ENCODE measurements at places on chromosomes 13 and 19.
A peak's percentile ranks its signal among the peaks of the same experiment; 100 is the strongest.

DNA sequence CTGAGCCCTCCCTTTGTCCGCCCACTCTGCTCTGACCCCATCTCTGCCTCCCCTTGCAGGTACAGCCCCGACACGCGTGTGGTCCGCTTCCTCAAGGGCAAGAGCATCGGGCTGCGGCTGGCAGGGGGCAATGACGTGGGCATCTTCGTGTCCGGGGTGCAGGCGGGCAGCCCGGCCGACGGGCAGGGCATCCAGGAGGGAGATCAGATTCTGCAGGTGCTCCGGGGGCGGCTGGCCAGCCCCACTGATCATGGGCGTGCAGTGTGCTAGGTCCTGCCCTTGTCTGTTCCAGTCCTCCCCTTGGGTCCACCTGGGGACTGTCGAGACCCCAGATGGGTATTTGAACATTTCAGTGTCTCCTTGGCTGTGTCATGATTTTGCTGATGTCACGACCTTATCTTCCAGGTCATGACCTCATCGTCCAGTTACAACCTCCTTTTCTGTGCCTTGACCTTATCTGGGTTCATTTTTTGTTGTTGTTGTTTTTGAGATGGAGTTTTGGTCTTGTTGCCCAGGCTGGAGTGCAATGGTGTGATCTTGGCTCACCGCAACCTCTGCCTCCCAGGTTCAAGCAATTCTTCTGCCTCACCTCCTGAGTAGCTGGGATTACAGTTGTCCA is 25.3 kb downstream of the APBA3 start:
- no peak for DNase-seq

DNA sequence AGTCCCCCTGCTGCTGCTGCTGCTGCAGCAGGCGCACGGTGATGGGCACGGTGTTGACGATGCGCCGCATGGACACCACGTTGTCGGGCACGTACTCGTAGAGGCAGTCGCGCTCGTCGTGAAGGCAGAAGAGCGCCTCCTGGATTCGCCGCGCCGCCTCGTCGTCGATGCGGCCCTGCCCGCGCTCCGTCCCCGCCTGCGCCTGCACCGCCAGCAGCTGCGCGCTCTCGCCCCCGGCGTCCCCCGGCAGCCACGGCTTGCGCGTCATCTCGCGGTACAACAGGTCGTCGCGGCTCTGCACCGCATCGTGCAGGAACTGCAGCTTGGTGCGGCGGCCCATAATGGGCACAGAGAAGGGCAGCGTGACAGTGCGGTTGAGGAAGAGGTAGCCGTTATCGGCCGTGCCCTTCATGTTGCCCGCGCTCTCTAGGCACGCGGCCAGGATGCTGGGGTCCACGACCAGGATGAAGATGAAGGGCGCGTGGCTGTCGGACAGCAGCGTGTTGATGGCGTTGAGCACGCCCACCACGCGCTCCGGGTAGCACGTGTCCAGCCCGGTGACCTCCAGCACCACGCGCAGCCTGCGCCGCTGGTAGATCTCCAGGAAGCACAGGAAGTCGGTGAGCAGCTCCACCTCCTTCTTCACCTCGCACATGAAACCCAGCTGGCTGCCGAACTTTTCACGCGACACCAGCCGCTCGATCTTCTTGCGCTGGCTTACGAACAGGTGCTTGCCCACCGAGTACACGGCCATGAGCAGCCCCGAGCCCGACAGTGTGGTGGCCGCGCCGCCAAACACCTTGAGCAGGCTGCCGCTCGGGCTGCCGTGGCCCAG is 8.1 kb downstream of the NKPD1 start:
- peak; percentile 31 for DNase-seq

GRCh38 chr19:1840541-1841115 is 7.7 kb downstream of the REXO1 start:
- DNase-seq: no peak

DNA sequence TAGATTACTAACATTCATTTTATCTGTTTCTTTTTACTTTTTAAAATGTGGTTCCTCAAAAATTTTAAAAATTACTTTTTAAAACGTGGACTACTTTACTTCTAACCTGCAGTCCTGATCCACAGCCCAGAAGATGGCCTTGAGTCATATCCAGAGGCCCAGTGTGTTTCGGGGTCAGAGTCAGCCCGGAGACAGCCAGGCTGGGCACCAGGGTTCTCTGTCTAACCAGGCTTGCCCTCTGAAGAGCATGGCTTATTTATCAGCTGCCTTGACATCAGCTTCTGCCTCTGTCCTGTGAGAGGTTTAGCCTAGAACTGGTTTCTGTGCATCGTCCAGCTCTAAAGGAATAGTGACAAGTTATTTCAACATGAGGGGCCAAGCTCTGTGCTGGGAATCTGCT is 332.0 kb downstream of the FGF9 start:
- no peak for DNase-seq

DNA sequence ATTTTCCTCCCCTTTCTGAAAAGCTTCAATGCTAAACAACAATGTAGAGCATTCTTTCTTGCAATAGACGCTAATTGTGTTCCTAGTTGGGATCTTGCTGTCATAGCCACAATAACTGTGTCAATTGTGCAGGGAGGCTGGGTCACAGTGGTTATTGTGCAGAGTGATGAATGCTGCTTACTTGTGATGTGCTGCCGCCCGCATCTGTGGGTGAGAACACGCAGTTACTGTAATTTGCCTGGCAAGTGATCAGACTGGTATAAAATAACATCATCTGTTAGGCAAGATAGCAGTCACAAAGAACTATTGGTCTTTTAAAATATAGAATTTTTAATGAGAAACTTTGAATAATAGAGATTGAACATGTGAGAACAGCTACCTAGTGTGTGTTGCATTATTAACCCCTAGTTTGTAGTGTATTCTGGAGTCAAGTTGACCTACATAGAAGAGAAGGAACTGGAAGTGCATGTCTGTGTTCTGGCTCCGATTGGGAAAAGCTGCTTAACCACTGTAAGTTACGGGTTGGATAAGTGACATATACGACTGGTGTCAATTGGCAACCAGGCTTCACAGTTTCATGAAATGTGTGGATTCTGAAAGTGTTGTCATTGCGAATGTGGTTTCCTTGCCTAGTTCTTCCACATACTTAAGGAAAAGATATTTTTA is 43.6 kb downstream of the SLAIN1 start:
- no peak for DNase-seq

DNA sequence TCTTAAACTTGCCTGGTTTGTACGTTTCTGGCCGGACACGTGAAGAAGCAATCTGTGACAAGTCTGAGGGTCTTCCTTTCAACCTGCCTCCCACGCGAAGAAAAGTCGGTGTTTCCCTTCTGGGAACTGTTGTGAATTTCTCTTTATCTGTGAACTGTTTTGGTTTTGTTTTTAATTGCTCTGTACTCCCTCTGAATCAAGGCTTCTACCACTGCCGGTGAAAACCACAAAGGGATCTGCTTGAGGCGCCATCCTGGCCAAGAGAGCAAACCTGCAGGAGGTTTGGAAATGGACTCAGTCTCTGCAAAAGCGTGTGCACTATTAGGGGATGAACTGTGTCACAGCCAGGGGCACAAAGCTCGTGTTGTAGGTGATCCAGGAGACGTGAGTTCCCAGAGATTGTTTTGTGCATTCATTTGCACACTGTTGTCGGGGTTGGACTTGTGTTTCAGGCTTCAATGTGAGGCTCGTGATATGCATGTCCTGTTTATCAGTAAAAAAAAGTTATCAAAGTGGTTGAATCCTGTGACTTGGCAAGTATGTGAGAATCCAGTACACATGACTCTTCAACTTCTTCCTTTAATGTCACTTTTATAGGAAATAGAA is 9.7 kb downstream of the SIGLEC8 start:
- DNase-seq: no peak

GRCh38 chr19:45895519-45895972 is 6.9 kb downstream of the MYPOP start:
- no peak for DNase-seq

DNA sequence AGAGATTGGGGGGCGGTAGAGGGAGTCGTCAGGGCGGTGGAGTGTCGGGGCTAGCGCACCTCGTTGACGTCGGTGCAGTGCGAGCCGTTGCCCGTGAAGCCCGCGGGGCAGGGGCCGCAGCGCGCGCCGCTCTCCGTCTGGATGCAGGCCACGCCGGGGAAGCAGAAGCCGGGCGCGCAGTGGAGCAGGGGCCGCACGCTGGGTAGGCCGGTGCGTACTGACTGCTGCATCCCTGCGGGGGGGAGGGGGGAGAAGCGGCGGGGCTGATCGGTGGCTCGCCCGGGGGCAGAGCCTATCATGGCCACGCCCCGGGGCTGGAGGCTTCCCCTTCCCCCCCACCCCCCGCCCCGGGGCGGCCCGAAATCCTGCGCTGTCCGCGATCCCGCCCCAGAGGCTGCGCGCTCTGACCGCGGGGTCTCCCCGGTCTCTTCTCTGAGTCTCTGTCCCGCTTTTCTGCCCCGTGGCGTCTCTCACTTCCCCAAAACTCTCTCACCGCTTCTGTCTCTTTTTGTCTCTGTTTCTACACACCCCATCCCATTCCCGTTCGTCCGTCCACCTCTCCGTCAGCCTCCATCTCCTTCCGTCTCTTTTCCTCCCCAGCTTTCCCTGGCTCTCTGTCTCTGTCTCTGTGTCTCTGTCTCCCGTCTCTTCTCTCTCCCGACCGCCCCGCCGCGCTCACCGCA is 1.1 kb downstream of the COMP start:
- peak; percentile 57 for DNase-seq

DNA sequence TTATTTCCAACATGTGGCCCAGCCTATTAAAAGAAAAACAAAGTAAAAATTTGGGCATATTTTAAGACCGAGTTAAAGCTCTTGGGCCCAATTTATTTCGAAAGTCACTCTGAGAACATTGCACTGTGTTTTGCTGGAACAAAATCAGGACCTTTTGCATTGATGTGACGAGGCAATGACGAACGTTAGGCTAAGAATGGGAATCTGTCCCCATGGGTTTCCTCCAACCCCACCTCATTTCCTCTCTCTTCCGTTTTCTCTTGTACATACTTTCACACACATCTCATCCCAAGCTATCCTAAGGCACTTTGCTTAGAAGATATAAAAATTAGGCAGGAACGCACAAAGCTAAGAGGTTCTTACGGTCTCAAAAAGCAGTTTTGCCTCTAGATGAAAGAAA is 22.1 kb downstream of the EDNRB start:
- DNase-seq: no peak

DNA sequence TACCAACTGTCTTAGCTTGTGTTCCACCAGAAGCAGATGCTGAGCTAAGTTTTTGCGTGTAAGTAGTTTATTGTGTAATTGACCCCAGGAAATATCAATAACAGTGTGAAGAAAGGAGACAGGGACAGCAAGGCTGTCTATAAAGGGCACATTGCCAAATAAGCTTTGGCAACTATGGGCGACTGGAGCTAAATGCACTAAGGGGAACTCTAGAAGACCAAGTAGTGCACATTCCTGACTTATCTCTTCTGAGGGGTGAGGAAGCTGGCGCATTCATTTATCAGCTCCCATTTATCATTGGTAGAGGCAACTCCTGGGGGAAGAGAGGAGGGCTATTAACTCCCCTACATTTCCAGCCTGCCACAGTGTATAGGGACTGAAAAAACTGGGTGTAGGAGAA is 135.0 kb downstream of the DLEU7 start:
- DNase-seq: no peak

DNA sequence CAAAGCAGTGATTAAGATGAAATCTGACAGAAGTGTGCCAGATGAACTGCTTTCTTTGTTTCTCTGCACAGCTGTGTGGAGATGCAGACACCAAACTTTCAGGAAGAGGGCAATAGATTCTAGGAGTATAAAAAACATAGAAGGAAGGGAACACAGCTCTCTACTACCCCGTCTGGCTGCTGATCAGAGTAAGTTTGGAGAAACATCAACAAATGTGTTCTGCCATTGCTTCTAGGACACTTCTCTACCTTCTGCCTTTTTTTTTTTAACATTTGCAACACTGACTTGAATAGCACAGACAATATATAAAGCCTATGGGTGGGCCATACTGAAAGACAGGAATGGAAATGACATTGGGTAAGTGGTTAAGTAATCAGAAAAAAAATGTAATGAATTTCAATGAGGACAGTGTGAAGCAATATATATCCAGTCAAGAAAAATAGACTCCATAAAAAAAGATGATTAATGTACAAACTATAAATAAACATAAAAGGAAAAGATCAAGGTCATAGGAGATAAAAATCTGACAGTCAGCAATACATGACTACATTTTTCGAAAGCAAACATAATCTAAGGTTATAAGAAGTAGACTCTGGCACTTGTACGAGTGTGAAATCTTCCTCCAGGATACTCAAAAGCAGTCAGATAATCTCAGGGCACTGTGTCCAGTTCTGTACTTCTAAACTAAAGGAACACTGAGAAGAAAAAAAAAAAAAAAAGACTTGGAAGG is 21.4 kb downstream of the NUFIP1 start:
- DNase-seq: peak; percentile 54

- no peak for DNase-seq
Observed at GRCh38 chr19:12111176-12111575, 29.0 kb downstream of the ZNF20 start.

- DNase-seq: no peak
Observed at GRCh38 chr19:1206864-1207450, 1.4 kb downstream of the STK11 start.

DNA sequence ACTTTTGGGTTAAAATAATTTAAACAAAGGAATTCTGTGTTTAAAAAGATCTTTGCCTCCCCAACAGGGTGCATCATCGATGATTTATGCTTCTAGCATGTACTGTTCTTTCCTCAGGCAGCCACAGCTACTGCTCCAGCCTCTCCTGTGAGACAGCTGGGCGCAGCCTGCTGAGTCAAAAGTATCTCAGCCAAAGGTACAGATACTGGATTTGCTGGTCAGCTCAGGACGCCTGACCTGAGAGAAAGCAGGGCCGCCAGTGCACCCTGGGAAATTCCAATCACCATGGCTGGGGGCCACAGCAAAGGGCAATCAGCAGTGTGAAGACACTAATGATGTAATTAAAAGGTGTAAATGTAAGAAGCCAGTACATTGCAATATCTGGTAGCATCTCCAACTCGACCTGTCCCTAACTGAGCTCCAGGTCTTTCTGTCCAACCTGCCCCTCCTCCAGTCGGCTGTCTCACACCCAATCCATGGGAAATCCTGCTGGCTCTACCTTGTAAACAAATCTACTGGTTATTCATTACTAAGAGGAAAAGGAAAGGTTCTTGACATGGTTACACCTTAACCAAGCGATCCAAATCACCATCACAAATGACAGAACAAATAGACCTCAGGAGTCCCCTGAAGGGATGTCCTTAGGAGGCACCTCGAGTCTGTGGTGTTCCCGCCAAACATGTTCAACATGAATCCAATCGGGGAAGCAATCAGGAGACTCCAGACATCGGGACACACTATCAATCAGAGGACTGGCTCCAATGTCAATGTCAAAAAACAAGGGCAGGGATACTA is 7.3 kb downstream of the OPA3 start:
- DNase-seq: peak; percentile 85

- DNase-seq: no peak
Observed at GRCh38 chr13:58566176-58566575, 934.6 kb downstream of the PCDH17 start.

GRCh38 chr13:81745391-81745790 is 1404.5 kb upstream of the SPRY2 start:
- no peak for DNase-seq

GRCh38 chr19:6967967-6968366 is 53.3 kb downstream of the MBD3L2B start:
- DNase-seq: no peak

DNA sequence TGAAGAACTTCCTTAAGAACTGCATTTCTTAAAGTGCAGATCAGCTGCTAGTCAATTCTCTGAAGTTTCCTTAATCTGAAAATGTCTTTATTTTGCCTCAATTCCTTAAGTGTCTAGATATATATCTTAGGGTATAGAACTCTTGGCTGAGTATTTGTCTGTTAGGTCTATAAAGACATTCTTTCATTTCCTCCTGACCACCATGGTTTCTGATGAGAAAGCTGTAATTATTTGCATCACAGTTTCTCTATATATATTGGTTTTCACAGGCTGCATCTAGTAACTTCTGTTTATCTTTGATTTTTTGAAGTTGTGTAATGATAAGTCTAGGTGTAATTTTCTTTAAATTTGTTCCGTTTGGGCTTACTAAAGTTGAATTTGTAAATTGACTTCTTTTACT is 15.2 kb downstream of the NDFIP2 start:
- DNase-seq: no peak
